ENCODE measurements at places on chromosomes 16 and 17.

DNA sequence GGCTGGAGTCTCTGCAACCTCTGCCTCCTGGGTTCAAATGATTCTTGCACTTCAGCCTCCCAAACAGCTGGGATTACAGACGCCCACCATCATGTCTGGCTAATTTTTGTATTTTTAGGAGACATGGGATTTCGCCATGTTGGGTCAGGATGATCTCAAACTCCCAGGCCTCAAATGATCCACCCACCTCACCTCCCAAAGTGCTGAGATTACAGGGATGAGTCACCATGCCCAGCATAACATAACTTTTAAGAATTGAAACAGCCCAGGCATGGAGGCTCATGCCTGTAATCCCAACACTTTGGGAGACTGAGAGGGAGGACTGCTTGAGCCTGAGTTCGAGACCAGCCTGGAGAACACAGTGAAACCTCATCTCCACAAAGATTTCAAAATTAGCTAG, 2.5 kb downstream of the RSL1D1 start:
- no peak for DNase-seq

DNA sequence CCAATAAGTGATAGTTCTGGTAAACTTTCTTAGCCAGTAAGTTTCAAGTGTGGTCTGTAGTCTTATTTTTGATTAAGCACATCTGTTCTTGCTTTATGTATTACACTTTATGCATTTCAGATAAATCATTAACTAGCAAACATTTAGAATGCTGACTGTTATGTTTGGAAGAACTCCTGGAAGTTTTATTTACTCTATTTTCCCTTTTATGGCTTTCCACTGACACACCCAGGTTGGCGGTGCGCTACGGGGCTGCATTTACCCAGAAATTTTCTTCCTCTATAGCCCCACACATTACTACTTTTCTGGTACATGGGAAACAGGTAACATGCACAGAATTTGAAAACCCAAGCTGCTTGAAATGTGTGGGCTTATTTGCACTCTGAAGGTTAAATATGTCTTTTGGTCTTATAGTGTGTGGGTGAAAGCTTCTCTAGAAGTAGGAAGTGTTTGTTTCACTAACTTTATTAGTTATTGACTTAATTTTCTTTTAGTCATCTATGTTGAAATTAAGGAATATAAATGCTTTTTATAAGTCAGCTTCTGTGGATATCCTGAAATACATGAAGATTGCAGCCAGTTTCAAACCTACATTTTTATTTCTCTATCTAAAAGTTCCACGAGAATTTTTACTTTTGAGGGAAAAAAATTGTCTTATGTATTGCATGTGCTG, 203.7 kb downstream of the PHKB start:
- no peak for DNase-seq

GRCh38 chr16:89366561-89367537, 123.5 kb downstream of the ANKRD11 start:
- DNase-seq, result no peak

DNA sequence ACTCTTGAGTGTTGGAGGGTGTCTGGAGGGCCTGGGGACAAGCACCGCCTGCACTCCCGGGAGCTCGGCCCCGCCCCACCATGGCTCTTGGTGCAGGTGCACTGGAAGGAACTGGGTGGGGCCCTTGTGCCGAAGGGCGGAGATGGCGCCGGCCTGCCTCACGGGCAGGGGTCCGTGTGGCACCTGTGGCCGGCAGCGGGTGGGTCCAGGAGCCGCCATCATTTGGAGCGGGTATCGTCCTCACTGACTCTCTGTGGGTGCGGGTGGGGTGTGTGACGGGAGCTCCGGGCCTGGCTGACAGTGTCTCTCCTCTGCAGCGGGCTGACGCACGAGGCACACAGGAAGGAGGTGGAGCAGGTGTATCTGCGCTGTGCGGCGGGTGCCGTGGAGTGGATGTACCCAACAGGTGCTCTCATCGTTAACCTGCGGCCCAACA, 5.2 kb downstream of the METRNL start:
- DNase-seq, result peak; percentile 64

DNA sequence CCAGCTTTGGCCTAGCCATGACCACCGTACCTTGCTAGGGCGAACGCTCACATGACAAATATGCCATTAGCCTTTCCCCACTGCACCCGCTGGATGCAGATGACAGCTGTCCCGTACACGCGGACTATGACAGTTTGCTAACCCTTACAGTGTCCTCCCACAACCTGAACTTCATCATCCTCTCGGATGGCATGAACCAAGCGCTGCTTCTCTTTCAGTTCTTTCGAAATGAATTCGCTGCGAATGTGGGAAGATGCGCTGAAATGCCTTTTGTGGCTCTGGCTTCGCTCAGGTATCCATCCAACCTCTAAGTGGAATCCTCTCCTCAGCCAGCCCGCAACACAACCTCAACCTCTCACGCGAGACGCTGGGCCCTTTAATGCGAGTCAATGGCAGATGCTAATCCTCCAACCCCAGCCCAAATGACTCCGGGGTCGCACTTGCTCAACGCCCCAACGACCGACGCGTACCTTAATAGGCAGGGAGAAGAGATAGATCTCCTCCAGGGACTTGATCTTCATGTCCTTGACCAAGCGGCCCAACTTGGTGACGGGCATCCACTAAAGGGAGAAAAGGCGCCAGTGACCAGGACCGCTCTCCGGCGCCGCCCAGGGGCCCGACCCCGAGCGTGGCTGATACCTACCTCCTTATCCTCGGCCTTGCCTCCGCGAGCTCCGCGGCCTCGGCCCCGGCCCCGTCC, 670 bp downstream of the RPS2 start:
- peak; percentile 80 for DNase-seq

GRCh38 chr17:20988896-20989295, 53.9 kb downstream of the USP22 start:
- no peak for DNase-seq

DNA sequence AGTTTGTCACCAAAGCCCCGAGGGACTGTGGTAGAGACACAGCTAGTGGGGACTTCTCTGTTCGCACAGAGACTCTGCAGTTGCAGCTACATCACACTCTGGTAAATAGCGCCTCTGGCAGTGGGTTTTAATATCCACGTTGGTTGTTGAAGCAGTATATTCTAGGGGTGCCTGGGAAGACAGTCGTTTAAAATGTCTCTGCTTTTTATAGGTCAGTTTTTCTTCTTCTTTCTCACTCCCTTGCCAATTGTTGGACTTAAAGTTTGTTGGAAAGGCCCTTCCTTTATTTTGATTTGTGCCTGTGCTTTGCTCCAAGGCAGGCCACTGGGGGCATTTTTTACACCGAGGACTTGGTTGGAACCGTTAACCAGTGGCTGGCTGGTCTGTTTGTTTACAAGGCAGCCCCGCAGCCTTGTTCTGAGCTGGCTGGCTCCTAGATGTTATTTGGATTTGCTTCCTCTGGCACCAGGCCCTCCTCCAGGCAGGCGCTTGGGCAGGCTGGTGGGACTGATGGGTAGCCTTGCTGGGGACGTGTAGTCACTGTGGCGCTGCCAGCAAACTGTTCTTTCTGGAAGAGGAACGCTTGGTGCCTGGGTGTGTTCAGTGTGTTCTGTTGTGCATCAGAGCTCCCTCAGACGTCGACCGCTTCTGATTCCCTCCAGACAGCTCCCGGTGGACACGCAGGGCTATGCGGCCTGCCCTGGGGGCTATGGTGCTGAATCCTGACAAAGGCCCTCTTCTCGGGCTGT, 218.2 kb upstream of the CHMP6 start:
- no peak for DNase-seq

DNA sequence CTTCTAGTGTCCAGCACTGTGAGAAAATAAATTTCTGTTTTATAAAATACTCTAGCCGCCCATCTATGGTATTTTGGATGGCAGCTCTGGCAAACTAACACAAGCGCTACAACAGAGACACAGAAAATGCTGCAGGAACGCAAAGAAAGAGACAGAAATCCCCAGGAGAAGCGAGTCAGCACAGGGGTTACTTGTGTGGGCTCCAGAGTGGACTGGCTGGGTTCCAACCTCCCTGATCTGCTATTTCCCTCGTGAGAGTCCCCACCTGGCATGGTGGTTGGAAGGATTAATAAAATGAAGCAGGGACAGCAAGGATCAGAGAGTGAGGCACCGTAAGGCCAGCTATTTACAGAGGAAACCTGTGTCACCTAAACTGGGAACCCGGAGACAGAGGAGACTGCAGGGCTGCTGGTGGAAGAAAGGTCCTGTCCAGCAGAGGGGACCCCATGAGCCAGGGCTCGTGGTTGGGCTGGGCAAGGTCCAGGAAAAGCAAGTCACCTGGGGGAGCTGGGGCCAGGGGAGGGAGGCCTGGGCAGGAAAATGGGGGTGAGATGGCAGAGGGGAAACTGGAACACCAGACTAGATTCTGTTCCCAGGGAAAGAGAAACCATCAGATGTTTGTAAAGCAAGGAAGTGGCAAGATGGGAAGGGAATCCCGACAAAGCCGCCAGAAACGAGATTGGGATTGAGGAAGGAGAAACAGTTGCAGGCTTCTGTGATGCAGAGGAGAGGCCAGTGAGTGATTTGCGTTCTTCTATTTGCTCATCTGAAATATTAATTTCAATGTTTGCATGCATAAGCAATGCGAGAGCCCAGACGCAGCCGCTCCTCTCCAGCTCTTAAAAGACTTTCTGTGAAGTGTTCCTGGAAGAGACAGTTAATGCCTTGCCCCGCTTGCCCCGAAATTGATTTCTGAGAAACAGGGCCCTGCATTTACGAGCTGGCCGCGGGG, 63.0 kb upstream of the TEKT3 start:
- DNase-seq, result peak; percentile 28

DNA sequence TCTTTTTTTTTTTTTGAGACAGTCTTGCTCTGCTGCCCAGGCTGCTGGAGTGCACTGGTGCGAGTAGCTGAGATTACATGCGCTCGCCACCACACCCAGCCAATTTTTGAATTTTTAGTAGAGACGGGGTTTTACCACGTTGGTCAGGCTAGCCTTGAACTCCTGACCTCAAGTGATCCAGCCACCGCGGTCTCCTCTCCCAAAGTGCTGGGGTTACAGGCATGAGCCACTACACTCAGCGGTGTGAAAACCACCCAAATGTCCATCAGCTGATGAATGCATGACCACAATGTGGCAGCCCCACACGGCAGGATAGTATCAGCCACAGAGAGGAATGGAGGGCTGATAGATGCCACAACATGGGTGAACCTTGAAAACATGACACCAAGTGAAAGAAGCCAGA, 2.1 kb downstream of the P2RX5 start:
- DNase-seq, result no peak

DNA sequence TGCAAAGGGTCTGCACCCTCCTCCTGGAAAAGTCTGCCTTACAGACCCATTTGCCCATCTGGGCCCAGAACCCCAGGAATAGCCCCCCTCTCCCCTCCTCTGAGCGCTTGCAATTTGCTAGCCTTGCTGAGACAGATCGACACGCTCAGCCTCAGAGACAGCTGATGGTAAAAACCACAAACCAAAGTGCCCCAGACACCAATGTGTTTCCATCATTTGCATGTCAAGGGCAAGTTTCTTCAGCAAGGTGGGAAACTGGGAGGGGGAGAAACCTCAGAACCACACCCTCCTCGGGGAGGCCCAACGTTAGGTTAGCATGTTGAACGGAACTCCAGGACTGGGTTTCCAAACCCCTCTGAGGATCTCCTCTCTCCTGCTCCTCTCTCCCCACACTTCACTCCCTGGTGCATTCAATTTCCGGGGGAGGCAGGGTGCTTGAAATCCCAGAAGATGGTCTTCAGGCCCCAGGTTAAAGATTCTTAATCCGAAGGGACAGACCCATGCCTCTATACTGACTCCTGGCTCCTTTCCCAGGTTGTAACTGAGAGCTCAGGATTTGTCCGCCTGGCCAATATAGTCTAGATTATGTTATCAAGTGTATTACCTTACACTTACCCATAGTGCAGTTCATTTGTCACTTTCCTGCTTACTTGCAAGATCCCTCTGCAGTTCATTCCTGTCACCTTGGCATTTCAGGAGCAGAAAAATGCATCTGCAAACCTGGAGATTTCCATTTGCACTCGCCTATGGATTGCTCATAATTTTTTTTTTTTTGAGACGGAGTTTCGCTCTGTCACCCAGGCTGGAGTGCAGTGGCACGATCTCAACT, 1.3 kb upstream of the CUEDC1 start:
- no peak for DNase-seq

DNA sequence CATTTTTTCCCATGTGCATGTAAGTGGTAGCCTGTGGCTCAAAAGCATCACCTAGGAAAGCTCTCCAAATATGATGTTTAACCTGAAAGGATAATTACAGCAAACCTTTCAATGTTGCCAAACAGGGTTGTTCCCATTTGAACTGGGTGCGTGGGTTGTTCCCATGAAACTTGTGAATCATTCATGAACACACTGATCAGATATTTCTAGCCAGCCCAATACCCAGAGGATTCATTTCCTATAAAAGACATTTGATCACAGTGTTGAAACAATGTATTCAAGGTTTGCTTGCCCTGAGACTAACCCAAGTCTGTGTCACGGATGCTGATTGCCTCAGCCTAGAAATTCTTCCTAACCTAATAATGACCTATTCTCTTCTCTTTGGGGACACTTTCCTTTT, 12.9 kb downstream of the KRT39 start:
- DNase-seq, result no peak

DNA sequence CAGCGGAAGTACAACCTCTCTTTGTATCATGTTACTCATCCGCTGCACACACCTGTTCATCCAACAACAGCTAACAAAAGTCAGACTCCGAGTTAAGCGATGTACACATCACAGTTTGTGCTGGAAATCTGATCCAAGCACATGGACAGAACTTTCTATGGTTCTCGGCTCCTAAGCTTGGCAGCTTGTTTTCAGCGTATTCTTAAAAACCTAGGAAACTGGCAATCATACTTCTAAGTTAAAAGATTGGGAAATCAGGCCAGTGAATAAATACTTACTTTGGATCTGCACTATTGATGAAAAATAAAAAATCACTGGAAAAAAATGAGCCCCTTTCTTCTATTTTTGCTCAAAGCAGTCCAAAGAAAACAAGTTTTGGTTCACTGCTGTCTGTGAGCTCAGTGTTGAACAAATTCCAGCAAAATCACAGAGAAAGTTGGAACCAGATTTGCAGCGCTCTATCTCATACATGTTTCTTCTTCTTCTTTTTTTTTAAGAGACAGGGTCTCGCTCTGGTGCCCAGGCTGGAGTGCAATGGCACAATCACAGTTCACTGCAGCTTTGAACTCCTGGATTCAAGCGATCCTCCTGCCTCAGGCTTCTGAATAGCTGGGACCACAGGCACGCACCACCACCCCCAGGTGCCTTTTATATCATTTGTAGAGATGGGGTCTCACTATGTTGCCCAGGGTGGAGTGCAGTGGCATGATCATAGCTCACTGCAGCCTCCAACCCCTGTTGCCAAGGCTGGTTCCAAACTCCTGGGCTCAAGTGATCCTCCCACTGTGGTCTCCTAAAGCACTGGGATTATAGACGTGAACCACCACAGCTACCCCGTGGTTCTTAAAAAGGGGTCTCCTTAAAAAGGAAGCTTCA, 71.6 kb upstream of the CREBBP start:
- no peak for DNase-seq

DNA sequence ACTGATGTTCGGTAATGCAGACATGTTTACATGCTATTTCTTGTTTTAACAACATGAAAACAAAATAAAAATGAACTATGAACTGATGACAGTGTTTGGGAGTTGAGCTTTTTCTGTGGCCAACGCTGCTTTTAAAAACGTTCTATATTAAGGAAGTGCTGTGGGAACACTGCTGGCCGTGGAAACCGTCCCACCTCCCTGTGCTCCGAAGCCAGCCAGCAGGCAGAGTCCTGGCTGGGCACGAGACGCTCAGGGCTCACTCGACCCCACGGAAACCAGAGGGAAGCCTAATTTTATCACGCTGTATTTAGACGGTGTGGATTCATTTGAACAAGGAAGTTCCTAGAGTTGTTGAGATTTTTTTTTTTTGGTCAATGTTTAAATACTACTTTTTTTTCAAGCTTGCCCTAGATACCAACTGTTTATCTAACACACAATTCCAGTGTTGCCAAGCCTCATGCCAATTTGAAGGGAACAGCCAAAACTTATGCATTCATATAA, 25.8 kb downstream of the ADCY9 start:
- peak; percentile 84 for DNase-seq

GRCh38 chr16:81620796-81621195, 158.3 kb upstream of the PLCG2 start:
- no peak for DNase-seq

Measured in right cardiac atrium (tissue), 5 donors.